ENCODE measurements at places on chromosomes 3 and 15. TPM values are rescaled to one million over a fixed set of nuclear protein-coding genes. Genes with fewer than 3 reads are reported as not detected.

DNA sequence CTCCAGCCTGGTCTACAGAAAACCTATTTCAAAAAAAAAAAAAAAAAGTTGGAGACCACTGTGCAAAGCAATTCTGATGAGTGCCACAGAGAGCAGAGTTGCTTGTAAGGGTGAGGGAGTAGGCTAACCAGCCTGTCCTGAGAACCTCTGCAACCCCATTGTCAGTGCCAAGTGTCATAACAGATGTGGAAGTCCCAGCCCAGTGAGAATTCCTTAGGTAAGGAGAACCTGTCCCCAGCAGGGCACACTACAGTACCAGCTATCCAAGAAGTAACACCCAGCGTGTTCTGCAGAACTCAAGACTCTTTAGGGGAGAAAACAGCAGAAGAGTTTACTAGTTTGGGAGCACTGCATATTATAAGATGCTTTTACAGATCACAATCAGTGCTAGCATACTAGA, 156.3 kb downstream of the LIPC start:
- no peak for DNase-seq
- no peak overlapping the region for H3K27ac ChIP-seq
- H3K27me3 ChIP-seq: peaks cover 12% of the 10 kb centered on the region

GRCh38 chr3:632571-633170, 436.1 kb downstream of the CHL1 start:
- peak; percentile 18 for DNase-seq
- no peaks in the 10 kb centered on the region for H3K4me1 ChIP-seq
- no peak overlapping the region for H3K27ac ChIP-seq
- H3K27me3 ChIP-seq: no peaks in the 10 kb centered on the region
- no peaks in the 10 kb centered on the region for H3K36me3 ChIP-seq

Gene CCDC39
- total RNA-seq: not detected

Gene TERC
- 1.9 TPM for total RNA-seq

DNA sequence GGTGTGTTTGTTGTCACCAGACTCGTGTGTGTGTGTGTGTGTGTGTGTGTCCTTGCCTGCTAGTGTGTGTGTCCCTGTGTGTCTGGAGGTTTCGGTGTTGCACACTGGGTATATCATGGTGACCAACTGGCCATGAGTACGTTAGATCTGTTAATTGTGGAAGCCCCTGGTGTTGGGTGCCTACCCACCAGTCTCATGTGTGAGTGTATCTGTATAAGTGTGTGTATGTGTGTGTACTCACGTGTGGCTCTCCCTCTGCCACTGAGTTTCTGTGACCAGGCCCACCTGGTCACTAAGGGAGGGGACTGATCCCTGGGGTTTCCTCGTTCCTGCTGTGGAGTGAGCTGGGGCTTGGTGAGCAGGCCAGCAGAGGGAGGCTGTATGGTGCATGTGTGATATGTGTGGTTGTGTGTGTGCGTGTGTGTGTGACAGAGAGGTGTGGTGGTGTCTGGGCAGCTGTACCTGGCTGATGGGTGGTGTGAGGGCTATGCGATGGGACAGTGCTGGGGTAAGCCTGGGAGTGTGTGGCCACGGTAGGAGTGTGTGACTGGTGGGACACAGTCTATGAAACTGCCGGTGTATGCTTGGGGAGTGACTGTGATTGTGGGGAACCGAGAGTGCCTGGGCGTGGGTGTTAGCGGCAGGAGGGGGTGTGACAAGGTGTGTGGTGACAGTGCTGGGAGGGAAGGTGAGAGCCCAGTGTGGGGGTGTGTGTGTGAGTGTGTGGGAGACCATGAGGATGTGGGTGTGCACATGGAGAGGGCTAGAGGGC, 1.8 kb downstream of the PRKCD start:
- peak overlapping the region; percentile 58 for H3K27ac ChIP-seq
- peak; percentile 67 for DNase-seq
- peaks cover 31% of the 10 kb centered on the region for H3K4me1 ChIP-seq
- peaks cover 3% of the 10 kb centered on the region for H3K36me3 ChIP-seq
- H3K27me3 ChIP-seq: peaks cover 13% of the 10 kb centered on the region
- peak overlapping the region; percentile 86 for H3K4me3 ChIP-seq

Gene NTRK3
- not detected for total RNA-seq

DNA sequence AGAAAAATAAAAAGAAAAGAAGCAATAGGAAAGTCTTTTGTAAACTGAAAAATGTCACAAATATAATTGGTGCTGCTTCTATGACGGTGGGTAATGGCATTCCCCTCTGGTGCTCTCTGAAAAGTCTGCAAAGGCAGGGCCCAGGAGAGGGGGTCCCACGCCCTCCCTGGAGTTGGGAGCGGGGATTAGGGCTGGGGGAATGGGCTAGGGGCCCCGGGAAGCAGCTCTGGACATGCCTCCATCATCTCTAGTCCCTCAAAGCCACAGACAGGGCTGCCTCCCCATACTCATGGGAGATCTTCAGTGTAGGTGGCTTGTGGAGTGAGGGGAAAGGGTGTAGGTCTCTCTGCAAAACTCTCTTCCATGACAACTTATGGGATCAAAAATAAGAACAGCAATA, 7.8 kb upstream of the RHCG start:
- H3K4me1 ChIP-seq: peaks cover 2% of the 10 kb centered on the region
- H3K36me3 ChIP-seq: no peaks in the 10 kb centered on the region
- peak; percentile 5 for DNase-seq
- no peak overlapping the region for H3K27ac ChIP-seq
- H3K27me3 ChIP-seq: peaks cover 13% of the 10 kb centered on the region

GRCh38 chr3:115087512-115087911, 59.6 kb downstream of the ZBTB20 start:
- no peak for DNase-seq
- H3K36me3 ChIP-seq: no peaks in the 10 kb centered on the region
- H3K27me3 ChIP-seq: no peaks in the 10 kb centered on the region
- H3K4me1 ChIP-seq: no peaks in the 10 kb centered on the region
- H3K27ac ChIP-seq: no peak overlapping the region

Gene SAMD7
- not detected for total RNA-seq

- peaks cover 35% of the 10 kb centered on the region for H3K36me3 ChIP-seq
- no peak for DNase-seq
- H3K27me3 ChIP-seq: no peaks in the 10 kb centered on the region
- no peak overlapping the region for H3K27ac ChIP-seq
- peaks cover 53% of the 10 kb centered on the region for H3K4me1 ChIP-seq
Observed at GRCh38 chr15:31477851-31478701, 151.4 kb downstream of the KLF13 start.
